ENCODE measurements at places on chromosomes 4 and X.

DNA sequence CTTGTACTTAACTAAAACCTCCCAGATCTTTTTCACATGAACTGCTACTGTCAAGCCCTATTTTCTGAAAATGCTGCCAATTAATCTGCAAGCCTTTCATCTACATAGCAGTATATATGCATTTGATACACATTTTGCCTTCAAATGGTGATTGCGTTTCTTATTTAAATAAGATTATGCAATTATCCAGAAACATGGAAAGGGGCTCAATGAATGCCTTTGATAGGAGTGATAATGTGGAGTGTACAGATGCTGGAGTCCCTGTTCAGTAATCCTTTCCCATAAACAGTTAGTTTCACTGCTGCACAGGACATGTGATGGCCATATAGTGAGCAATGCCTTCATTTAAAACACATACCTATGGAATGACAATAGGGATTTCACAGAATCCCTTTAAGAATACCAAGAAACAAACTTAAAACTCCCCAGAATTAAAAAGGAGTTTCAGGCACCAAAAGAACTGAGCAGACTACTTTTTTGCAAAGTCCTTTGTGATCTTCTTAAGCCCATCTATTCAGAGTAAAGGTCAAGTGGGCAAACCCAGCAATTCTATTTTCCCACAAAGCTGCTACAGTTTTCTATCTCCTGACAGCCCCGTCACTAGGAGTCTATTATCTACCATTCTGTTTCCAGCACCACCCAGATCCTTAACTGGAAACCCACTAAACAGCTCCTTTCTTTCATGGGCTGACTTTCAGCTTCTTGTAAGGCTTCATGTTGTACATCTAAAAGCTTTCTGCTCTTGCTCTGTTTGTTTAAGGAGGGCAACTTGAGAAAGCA is 120.3 kb downstream of the UNC5C start:
- DNase-seq, result no peak

- no peak for DNase-seq
These were observed 16.3 kb downstream of the MAN2B2 start for GRCh38 chr4:6591313-6591712.

DNA sequence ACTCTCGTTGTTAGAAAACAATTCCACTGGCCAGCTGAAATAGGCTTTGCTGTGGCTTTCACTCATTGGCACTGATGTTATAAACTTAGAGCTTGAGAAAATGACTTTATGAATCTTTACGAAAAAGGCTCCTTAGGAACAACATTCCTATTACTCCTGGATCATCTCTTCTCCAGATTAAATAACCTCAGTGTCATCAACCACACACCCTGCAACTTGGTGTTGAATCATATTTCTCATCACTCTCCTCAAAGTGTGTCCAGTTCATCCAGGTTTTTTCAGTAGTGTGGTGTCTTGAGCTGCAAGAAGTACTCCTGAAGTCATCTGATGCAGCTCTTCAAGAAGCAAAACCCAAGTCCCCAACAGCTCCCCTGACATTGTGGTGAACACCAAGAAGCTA is 28.1 kb upstream of the ANOS1 start:
- no peak for DNase-seq

- no peak for DNase-seq
These were observed 82.8 kb downstream of the LNX1 start for GRCh38 chr4:53508446-53508845.

- no peak for DNase-seq
These were observed 28.8 kb downstream of the ATP8A1 start for GRCh38 chr4:42627885-42628646.

DNA sequence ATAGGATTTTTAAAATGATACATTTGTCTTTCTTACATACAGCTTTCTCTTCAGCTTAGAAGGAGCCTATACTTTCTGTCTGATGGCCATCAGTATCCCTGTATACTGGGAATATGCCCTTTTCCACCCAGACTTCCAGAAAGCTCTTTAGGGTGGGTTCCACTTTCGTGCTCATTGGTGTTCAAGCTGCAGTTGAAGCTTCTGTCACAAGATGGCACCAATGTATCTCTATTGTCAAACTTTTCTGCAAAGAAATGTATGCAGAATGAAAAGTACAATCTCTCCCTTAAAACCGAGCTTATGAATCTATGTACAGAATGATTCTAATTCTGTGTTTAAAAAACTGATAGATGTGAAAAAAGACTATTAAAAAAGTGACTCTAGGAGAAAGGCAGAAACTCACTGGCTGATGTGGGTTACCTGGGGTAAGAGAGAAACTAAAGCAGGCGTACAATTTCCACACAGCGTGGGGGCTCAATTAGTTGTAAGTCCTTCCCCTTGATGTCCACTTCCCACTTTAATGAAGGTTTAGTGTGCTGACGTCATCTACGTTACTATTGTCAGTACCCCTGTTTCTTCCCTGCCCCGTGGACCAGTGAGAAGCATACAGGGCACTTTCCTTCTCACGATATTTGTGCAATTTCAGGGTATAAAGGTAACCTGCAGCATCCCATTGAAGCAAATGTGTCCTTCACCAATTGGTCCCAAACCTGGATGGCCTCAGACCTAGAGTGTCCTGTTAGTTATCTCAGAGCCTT is 57.3 kb upstream of the TCEAL2 start:
- DNase-seq, result no peak

GRCh38 chr4:139715746-139716391 is 50.2 kb downstream of the MGST2 start:
- DNase-seq, result no peak

GRCh38 chr4:15253349-15253748 is 174.5 kb upstream of the C1QTNF7 start:
- DNase-seq, result no peak

- DNase-seq, result no peak
These were observed 162.2 kb downstream of the BCOR start for GRCh38 chrX:39935411-39936064.

- DNase-seq, result no peak
These were observed 25.9 kb downstream of the SMIM31 start for GRCh38 chr4:164779811-164780216.

DNA sequence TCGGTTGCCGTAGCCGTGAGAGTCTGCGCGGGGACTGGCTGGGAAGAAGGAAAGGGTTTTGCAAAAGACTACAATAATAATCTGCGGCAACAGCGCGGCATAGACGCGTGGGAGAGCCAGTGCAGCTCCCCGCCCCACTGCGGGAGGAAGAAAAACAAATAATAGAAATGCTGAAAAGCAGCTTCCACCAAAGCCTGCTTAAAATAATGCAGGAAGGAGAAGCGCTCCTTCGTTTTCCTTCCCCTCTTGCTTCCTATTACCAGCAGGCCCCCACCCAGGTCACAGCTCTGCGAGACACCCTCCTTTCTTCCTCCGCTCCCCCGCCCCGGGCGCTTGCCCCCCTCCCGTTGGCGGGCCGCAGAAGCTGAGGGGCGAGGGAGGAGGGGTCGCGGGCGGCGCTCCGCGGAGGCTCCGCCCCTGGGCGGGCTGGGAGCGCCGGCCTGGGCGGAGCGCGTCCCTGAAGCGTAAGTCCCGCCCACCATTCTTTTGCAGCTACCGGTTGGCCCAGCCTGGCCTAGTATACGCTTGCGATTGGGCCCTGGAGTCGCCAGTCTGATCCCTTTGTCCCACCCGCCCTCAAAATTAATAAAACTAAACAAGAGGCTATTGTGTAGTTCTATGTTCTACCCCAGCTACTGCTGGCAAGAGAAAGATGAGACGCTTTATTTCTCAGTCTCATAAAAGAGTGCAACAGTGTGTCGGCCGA is 636 bp upstream of the AMOT start:
- no peak for DNase-seq
